GM12892 (cell line): ENCODE measurements at places on chromosomes 12 and 14.

- no peak for DNase-seq
Observed at GRCh38 chr12:93536766-93537488, 35.5 kb upstream of the SOCS2 start.

DNA sequence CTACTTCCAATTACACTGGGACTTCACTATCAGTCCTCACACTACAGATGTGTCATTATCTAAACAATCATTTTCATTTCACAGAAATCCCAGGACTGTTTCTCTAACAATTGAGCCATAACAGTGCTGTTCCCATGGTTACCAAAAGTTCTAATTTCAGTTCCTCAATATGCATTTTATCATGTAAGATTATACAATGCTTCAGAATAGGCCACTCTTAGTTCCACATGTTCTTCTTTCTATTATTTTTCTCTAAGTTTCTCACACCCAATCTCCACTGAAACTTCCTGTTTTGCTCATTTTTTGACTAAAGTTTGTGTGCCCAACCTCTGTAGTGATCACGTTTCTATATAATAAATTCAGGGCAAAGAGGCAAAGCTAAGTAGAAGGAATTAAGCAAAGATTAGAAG is 185.8 kb downstream of the DUSP6 start:
- no peak for DNase-seq

GRCh38 chr12:102631274-102631673 is 150.9 kb upstream of the IGF1 start:
- no peak for DNase-seq

GRCh38 chr12:128178565-128178964 is 88.4 kb upstream of the TMEM132C start:
- DNase-seq: no peak

DNA sequence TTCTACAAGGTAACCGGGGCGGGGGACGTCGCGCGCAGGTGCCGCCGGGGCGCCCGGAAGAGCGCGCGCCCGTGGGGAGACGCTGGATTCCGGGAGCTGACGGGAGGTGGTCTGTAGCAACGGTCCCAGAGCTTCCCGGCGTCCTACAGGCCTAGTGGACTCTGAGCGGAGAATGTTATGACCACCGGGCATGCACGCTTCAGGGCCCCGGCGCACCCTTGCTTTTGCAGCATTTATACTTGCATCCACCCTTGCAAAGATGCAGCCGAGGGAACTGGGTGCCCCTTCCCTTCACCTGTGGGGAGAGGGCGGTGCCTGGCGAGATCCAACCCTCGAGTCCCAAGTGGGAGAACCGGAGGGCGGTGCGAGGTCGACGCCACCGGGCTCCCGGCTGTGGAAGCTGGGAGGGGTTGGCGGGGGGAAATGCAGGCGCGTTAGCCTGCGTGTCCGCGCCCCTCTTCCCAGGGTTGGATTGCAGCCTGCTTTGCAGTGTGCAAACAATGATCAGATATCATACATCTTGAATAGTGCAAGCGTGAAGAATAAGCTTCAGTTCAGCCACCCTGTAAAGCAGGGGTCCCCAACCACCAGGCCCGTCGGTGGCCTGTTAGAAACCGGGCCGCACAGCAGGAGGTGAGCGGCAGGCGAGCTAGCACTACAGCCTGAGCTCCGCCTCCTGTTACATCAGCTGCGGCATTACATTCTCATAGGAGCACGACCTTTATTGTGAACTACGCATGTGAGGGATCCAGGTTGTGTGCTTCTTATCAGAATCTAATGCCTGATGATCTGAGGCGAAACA is 576 bp downstream of the ERP29 start:
- no peak for DNase-seq

DNA sequence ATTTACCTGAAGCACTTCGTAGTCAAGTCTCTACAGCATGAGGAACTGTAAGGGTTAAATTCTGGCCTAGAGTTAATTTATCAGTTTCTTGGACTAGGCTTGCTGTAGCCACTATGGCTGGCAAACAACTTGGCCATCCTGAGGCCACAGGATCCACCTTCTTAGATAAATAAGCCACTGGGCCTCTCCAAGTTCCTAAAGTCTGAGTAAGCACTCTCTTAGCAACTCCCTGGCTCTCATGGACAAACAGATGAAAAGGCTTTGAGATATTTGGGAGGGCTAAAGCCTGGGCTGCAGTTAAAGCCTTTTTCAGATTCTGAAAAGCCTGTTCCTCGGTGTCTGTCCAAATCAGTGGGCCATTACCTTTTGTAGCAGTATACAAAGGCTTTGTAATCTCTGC is 675.0 kb downstream of the TMEM121 start:
- DNase-seq: no peak

- DNase-seq: no peak
Observed at GRCh38 chr12:110756611-110757010, 13.9 kb upstream of the PPP1CC start.
